ENCODE measurements at places on chromosomes 16 and 17. TPM values are rescaled to one million over a fixed set of nuclear protein-coding genes. Genes with fewer than 3 reads are reported as not detected.

Gene RNF167
- 95.4 TPM for total RNA-seq

Gene CBFB
- total RNA-seq = 42.4 TPM

Gene C17orf67
- total RNA-seq = 0.58 TPM

Gene C16orf89
- not detected for total RNA-seq

Gene TBC1D3E
- not detected for total RNA-seq

Gene SLC52A1
- total RNA-seq = 3.3 TPM

Gene OSGIN1
- total RNA-seq = 1.1 TPM

Gene TMEM100
- 3.5 TPM for total RNA-seq

GRCh38 chr16:57736419-57737351 is 1.1 kb downstream of the KATNB1 start:
- no peak for DNase-seq

DNA sequence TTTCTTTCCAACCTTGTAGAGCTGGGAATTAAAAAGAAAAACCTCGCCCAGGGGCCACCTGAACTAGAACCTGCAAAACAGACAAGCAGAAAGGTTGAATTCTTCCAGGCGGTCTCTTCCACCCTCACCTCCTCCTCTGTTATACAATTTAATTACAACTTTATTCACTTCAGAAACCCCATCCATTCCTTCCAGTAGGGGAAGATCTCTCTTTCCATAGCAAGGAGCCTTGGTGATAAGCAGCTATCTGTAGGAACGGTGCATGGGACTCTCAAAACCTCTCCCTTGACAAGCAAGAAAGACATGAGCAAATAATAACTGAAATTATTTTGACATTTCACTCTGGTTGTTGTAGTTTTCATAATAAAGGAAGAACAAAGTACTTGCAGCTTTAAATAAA is 176.0 kb downstream of the RBFOX1 start:
- DNase-seq = no peak

GRCh38 chr17:44829523-44830358 is at the start of gene GJC1:
GJC1 (minus strand) TSS chr17:44830287; CDS start chr17:44805817, 24,470 bp downstream.
- no peak for DNase-seq

GRCh38 chr17:61481421-61481820 is 29.2 kb downstream of the TBX4 start:
- no peak for DNase-seq

DNA sequence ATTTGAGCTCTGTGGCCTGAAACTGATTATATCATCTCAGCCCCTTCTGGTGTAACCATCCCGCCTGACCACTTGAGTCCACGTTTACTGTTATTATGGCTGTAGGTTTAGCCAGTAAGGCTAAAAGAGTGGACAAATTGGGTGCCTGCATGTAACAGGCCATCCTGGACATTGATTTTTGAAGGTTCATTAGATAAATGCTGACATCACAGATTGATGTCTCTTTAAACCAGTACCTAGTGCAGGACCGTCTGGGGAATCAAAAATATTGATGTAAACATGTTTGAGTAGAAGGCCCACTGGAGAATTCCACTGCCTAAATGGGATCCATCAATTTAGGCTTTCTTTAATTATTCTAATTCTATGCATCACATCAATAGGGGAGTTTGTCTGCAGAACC is 215.1 kb downstream of the IRX3 start:
- no peak for DNase-seq

DNA sequence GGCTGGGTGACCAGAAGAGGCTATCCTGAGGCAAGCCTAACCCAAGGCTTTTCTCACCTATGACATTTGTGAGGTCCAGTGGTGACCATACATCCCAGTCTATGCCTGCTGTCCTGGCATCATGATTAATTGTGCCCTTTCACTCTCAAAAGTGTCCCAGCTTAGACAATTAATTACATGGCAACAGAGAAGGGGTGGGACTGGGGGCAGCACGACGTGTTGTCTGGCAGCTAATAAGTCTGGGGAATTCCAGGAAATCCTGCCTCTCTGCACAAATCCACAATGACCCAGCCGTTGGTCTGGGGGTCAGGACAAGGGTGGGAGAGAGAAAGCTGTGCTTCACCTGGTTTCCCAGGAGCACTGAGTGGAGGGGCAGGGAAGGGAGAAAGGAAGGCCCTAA is 14.0 kb upstream of the MTMR4 start:
- DNase-seq = no peak

DNA sequence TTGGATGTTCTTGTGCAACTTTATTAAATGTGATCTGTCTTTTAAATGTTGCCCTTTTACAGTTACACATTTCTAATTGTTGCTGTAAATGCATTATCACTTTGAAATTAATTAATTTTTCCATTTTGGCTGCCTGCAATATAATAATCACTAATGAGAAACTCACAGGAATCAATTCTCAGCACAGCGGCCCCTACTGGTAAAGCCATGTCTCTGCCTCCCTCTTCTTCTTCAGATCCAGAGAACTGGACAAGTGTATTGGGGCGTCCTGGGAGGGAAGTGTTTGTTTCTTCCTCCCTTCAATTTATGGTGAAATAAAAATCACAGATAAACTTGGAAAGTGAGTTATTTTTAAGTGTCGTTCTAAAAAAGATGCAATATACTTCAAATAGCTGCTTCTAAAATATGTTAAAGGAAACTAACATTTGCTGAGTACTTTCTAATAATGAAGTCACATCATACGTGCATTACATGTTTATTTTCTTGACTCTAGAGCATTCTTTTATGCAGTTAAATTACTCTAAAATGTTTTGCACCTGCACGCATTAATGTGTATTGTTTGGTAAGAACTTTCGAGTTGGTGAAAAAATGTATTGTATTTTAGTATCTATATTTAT is 338.0 kb downstream of the WWOX start:
- DNase-seq = no peak

GRCh38 chr16:77760800-77761199 is 27.6 kb upstream of the VAT1L start:
- no peak for DNase-seq

- DNase-seq = no peak
These were observed 125.8 kb downstream of the ANKRD11 start for GRCh38 chr16:89364606-89365005.

DNA sequence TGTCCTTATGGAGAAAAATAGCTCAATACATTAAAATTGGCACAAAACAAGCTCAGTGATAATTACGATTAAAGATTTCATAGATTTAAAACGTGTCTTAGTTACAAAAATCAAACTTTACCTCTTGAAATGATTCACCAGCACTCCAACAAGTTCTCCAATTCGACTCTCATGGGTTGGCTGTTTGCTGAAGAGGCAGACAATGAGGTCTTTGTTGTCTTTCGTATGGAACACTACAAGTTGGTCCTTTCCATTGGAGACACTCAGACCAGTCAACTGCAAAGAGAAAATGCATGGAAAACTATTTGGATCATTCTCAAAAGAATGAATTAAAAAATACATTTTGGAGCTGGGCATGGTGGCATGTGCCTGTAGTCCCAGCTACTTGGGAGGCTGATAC is 118.2 kb downstream of the CDK5R1 start:
- no peak for DNase-seq

GRCh38 chr17:74446551-74447500 is 14.9 kb downstream of the GPRC5C start:
- peak; percentile 36 for DNase-seq

DNA sequence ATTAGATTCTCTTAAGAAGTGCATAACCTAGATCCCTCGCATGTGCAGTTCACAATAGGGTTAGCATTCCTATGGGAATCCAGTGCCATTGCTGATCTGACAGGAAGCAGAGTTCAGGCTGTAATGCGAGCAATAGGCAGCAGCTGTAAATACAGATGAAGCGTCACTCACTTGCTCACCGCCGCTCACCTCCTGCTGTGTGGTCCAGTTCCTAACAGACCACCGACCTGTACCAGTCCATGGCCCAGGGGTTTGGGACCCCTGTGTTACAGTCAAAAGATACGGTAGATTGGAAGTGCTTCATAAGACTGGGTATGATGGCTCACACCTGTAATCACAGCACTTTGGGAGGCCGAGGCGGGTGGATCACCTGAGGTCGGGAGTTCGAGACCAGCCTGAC is 2.8 kb downstream of the STAT5A start:
- peak; percentile 60 for DNase-seq

DNA sequence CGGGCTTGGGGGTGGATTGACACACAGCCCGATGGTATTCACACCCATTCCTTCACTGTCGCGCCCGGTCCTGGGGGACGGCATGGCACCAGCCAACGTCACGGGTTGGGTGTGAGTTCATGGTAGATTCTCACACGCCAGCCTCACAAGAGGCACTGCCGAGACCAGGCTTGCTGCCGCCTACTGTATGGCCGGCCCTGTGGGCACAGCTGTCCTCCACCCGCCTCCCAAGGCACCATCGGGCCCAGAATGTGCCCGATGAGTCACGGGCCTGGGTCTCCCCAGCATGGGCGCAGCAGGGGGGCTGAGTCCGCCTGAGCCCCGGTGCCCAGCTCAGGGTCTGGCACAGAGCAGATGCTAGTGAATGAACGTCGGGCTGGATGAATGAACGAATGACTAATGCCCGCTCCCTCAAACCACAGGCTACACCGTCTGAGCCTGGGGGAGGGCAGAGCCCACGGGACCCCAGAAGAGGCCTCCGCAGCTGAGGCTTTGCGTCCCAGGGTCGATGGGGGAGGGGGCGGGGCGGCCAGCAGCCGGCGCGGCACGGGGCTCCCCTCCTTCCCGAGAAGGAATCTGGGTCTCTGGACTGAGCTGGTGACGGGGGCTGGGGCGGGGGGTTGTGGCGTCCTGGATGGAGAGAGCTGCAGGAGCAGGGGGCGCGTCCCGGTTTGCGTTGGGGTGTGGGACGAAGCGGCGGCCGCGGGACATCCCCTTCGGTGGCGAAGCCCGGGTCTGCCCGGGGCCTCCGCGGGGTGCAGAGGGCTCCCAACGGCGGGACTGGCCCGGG is 829 bp downstream of the PITPNM3 start:
- DNase-seq = no peak

- DNase-seq = no peak
These were observed 29.7 kb downstream of the SLC25A10 start for GRCh38 chr17:81741594-81742452.

DNA sequence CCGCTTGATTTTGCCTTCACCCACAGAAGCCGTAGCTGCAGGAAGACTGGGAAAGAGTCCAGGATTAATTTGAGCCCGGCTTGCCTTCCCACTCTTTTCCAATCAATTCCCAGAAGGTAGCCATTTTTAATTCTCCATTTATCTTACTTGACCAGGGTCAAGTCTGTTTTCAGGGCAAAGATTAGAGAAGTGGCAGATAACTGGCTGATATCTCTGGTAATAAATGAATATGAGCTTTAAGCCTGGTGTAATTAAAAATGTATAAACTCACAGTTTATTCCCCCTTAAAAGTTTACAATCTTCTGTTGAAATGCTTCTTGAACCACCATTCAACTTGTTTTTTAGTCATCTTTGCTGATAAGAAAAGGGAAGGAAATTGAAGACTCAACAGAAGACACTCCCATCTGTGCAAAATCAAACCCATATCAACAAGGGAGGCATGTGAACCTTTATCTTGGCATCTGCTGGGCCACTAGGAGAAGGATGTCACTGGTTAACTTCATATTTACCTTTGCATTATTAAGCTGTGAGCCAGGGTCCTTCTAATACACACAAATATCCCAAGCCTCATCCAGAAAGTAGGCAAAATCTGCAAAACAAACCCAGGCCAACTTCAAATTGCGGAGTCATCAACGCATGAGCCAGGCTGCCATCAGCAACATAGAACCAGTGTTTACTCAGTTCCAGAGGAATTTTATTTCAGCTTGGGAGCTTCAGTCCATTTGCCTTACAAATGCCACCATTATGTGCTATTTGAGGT is 314.6 kb upstream of the MAF start:
- no peak for DNase-seq

All from lower leg skin (tissue), 4 donors.